Activated CD8-positive, alpha-beta memory T cell treated with anti-CD3 and anti-CD28 coated beads, Interleukin-2, amount 10 ng/mL, durations not matched to agents 7 days and 5 days (primary cell): ENCODE measurements at places on chromosomes 3 and 15.

DNA sequence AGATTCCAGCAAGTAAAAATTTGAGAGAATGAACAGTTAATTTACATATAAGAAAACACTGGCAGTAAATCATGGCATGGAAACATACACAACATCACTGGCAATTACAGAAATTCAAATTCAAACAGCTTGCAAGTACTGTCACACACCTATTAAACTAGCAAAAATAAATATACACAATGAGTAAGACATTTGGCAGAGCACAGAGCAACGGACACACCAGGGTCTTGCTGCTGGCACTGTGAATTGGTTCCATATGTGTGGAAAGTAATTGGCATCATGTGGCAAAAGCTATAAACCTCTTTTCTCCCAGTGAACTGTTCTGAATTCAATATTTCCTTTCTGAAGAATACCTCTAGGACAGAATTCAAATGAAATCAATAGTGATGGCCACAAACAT lies 78.3 kb downstream of the LRRK1 start:
- DNase-seq, result no peak
- H3K36me3 ChIP-seq, result no peaks in the 10 kb centered on the region

- H3K27ac ChIP-seq, result no peak overlapping the region
- H3K27me3 ChIP-seq, result peaks cover 44% of the 10 kb centered on the region
- no peak overlapping the region for H3K4me3 ChIP-seq
- peak; percentile 50 for DNase-seq
- no peaks in the 10 kb centered on the region for H3K36me3 ChIP-seq
Measured at GRCh38 chr3:45208586-45208985, 17.5 kb downstream of the TMEM158 start.

DNA sequence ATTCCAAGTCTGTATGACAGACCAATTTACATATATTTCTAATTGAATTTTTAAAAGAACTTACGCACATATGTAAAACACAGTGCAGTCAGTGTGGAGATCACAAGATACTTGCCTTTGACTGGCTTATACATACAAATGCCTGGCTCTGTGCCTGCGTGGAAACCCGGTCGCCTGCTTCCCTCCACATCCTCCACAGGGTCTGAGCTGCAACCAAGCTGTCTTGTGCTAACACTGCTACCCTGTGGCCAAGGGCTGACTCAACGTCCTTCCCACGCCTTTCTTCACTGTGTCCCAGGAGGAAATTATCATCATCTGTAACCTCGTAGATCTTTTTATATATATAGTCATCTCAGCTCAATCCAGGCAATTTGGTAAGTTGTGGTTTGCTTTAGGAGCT lies 117.0 kb downstream of the WNT7A start:
- DNase-seq, result peak; percentile 36
- H3K27ac ChIP-seq, result no peak overlapping the region
- no peaks in the 10 kb centered on the region for H3K4me1 ChIP-seq
- peaks cover 7% of the 10 kb centered on the region for H3K27me3 ChIP-seq

GRCh38 chr3:168707900-168708299 lies 612.2 kb upstream of the GOLIM4 start:
- DNase-seq, result no peak
- H3K27ac ChIP-seq, result no peak overlapping the region
- H3K27me3 ChIP-seq, result no peaks in the 10 kb centered on the region
- H3K36me3 ChIP-seq, result no peaks in the 10 kb centered on the region

DNA sequence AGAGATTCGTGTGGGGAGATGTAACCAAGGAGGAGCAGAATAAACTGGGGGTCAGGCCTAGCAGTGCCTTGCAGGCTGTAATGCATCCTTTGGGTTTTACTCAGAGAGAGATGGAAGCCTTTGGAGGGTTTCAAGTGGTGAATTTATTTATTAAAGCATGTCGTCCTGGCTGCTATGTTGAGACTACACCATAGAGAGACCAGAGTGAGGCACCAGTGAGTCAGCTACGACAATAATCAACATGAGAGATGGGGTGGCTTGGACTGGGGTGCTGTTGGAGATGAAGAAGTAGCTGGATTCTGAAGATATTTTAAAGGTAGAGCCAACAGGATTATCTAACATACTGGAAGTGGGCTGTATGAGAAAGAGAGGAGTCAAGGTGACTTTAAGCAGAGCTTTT lies 335.3 kb upstream of the ARHGEF26 start:
- no peak for DNase-seq
- H3K4me1 ChIP-seq, result no peaks in the 10 kb centered on the region
- H3K27me3 ChIP-seq, result peaks cover 3% of the 10 kb centered on the region
- no peak overlapping the region for H3K27ac ChIP-seq
- H3K36me3 ChIP-seq, result no peaks in the 10 kb centered on the region
- H3K4me3 ChIP-seq, result no peak overlapping the region

DNA sequence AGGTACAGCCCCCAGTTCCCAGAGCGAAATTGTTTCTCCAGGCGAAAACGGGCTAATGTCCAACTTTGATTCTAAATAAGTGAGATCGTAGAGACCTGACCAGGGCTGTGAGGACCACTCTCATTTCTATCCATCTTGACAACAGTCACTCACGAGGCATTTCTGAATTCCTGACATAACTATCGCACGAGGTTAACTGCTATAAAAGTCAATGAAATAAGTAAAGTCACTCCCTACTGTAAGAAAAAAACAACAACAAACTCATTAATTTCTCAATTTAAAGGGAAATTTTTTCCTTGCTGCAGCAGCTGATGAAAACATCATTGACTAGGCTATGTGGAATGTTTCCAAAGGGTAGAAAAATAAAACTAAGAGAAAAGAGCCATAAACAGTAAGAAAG lies 69.1 kb downstream of the GREM1 start:
- DNase-seq, result no peak
- H3K27ac ChIP-seq, result no peak overlapping the region
- no peaks in the 10 kb centered on the region for H3K36me3 ChIP-seq
- H3K4me1 ChIP-seq, result no peaks in the 10 kb centered on the region
- peaks cover 3% of the 10 kb centered on the region for H3K27me3 ChIP-seq
- no peak overlapping the region for H3K4me3 ChIP-seq

DNA sequence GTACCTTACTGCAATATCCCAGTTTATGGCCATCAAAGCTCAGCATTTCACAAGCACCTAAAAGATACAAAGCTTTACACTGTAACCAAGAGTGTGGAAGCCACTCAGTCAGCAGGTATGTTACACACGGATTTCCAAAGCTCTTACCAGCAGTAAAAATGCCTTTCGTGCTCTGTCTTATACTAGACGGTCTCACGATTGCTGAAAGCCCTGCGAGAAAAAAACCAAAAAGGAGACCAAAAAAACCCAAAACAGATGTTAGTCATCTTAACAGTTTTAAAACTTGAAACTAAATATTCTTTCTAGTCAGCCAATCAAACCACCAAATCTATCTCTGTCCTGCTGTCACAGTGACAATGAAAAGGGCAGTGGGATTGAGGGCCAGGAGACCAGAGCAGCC lies 39.0 kb downstream of the TAMM41 start:
- DNase-seq, result no peak
- H3K36me3 ChIP-seq, result peaks cover 38% of the 10 kb centered on the region
- no peak overlapping the region for H3K27ac ChIP-seq
- H3K27me3 ChIP-seq, result no peaks in the 10 kb centered on the region
- no peak overlapping the region for H3K4me3 ChIP-seq

DNA sequence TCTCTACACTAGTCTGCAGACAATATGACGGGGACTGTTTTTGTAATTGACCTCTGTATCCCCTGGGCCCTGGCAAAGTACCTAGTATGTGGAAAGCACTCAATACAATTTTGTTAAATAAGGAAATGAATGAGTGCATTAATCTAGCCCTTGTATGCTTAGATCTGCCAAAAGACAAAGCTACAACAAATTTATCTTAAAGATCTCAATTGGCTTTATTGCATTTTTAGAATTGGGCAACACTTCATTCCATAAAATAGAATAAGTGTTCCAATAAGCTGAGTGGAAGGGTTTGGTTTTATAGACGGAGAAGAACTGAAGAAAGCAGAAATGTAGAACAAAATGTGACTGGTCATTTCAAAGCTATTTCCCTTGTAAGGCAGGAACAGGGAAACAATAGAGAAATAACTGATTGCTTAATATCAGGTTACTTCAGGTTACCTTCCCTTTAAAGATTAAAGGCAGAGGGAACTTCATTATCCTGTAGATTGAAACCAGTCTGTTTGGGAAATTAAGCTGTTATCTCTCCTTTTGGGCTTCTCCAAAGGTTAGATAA lies 108.3 kb upstream of the MME start:
- H3K36me3 ChIP-seq, result no peaks in the 10 kb centered on the region
- H3K27ac ChIP-seq, result no peak overlapping the region
- no peaks in the 10 kb centered on the region for H3K27me3 ChIP-seq
- no peak for DNase-seq
- H3K4me3 ChIP-seq, result no peak overlapping the region

GRCh38 chr3:136783708-136784191 lies 31.6 kb upstream of the STAG1 start:
- H3K36me3 ChIP-seq, result peaks cover 2% of the 10 kb centered on the region
- no peaks in the 10 kb centered on the region for H3K27me3 ChIP-seq
- H3K4me3 ChIP-seq, result no peak overlapping the region
- no peak overlapping the region for H3K27ac ChIP-seq

DNA sequence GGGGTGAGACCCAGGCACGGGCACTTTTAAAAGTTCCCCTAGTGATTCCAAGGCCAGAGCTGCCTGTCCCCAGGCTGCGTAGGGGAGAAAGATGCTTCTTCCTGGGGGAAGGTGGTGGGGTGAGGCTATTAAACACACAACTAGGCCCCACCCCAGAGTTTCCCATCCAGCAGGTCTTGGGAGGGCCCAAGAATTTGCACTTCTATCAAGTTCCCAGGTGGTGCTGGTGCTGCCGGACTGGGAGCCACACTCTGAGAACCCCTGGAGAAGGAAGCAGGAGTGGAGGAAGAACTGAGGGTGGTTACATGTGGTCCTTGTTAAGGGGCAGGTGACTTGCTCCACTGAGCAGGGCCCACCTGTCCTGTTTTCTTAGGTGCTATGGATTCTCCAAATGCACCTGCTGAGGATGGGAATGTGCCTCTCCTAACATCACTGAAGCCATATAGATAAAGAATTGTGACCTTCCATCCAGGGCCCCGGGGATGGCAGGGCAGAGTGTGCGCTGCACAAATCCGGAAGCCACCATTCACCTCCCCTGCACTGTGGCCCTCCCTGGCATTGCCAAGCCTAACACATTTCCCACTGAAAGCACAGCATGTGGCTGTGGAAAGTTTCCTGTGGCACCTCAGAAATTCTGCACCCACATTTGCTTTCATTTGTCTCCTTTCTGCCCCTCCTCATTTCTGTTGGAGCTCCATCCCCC lies 111.5 kb upstream of the MEF2A start:
- H3K27ac ChIP-seq, result no peak overlapping the region
- H3K27me3 ChIP-seq, result peaks cover 25% of the 10 kb centered on the region
- H3K4me1 ChIP-seq, result peaks cover 36% of the 10 kb centered on the region
- peaks cover 4% of the 10 kb centered on the region for H3K36me3 ChIP-seq
- no peak for DNase-seq

GRCh38 chr3:17292556-17292955 lies 407.8 kb downstream of the PLCL2 start:
- H3K27me3 ChIP-seq, result no peaks in the 10 kb centered on the region
- H3K36me3 ChIP-seq, result peaks cover 5% of the 10 kb centered on the region
- no peaks in the 10 kb centered on the region for H3K4me1 ChIP-seq
- no peak for DNase-seq
- H3K4me3 ChIP-seq, result no peak overlapping the region
- H3K27ac ChIP-seq, result no peak overlapping the region

DNA sequence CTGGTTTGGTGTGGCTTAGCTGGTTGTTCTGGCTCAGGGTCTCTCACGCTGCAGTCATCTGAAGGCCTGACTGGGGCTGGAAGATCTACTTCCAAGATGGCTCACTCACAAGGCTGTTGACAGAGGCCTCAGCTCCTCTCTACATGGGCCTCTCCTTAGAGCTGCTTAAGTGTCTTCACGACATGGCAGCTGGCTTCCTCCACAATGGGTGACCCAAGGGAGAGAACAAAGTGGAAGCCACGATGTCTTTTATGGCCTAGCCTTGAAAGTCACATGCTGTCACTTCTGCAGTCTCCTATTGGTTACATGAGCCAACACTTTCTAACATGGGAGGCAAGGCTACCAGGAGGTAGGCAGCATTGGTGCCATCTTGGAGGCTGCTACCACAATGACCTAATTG lies 13.4 kb upstream of the PDE8A start:
- H3K27ac ChIP-seq, result no peak overlapping the region
- H3K36me3 ChIP-seq, result peaks cover 3% of the 10 kb centered on the region

- no peaks in the 10 kb centered on the region for H3K36me3 ChIP-seq
- peaks cover 35% of the 10 kb centered on the region for H3K4me1 ChIP-seq
- DNase-seq, result no peak
- H3K27me3 ChIP-seq, result peaks cover 85% of the 10 kb centered on the region
- H3K27ac ChIP-seq, result no peak overlapping the region
Measured at GRCh38 chr15:94586099-94586498, 354.7 kb downstream of the MCTP2 start.

DNA sequence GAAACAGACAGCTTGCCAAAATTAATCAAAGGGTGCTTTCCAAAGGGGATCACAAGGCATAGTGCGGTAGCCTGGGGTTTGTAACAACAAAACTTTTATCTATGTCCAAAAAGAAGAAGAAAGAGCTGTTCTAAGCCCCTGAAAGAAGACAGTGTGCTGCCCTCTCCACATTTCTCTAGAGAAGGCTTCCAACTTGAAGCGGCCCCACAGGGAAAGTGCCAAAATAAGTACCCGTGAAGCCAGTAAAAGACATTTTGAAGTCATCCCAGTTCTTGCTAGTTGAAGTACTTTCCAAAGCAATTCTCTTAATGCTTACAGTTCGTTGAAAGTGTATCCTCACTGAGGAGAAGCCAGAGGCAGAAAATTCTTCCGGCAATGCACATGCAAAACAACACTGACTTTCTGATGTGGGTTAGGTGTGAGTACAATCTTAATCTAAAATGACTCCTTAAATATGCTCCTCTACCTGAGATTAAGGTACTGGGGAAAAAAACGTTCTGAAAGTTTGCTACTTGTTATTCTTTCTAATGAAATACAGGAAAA lies 21.3 kb downstream of the GPR15 start:
- peak overlapping the region; percentile 98 for H3K27ac ChIP-seq
- no peak for DNase-seq
- H3K4me3 ChIP-seq, result peak overlapping the region; percentile 78
- H3K36me3 ChIP-seq, result peaks cover 56% of the 10 kb centered on the region
- H3K4me1 ChIP-seq, result peaks cover 87% of the 10 kb centered on the region
- no peaks in the 10 kb centered on the region for H3K27me3 ChIP-seq

DNA sequence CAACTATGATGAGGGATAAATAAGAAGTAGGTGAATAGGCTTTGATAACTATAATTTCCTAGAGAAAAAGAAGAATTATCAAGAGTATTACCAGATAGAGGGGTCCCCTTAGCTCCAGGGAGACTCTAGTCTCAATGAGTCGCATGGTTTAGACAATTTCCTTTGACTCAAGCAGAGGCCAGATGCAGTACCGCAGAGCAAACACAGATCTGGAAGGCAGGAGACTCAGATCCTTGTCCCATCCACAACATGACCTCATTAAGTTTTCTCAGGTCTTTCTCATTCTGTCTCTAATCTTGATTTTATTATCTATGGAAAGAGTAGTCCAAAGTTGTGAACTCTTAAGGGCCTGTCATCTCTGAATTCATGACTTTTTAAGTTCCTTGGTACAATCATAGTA lies 987.9 kb downstream of the NTRK3 start:
- no peak for DNase-seq
- no peaks in the 10 kb centered on the region for H3K27me3 ChIP-seq
- no peak overlapping the region for H3K27ac ChIP-seq
